Fibroblast of skin of scalp (primary cell): ENCODE measurements at places on chromosomes 11 and 22.

GRCh38 chr11:104531075-104531474 is 367.1 kb upstream of the PDGFD start:
- DNase-seq = no peak

DNA sequence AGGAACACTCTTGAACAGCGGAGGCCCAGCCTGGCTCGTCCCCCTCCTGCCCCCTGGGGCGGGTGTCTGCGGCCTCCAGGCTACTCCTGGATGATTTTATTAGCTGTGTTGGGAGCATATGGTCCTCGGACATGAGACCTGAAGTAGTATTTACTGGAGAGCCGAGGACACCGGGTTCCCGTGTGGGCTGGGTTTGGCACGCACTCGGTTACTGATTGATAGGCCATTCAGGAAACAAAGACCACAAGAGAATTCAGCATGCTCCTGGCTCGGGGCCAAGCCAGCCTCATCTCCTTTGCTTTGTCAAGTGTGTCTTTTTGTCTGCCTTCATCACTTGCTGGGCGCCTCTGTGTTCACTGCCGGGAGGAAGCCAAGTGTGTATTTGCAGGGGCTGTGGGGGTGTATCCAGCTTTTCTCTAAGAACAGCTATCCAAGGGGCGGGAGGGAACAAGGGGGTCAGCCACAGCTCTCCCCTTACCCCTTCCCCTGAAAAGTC is 9.7 kb downstream of the FXYD2 start:
- peak; percentile 34 for DNase-seq

- peak; percentile 96 for DNase-seq
Observed at GRCh38 chr11:85772695-85773094, 38.2 kb downstream of the SYTL2 start.

GRCh38 chr11:8685820-8686219 is 3.2 kb downstream of the RPL27A start:
- DNase-seq = no peak
